ENCODE measurements at places on chromosomes 3 and 15. TPM values are rescaled to one million over a fixed set of nuclear protein-coding genes. Genes with fewer than 3 reads are reported as not detected.

- H3K4me3 ChIP-seq: no peak overlapping the region
- no peaks in the 10 kb centered on the region for H3K4me1 ChIP-seq
- no peaks in the 10 kb centered on the region for H3K27me3 ChIP-seq
These were observed 177.8 kb downstream of the SERPINI1 start for GRCh38 chr3:167913219-167913835.

GRCh38 chr15:83733206-83733605, 79.3 kb downstream of the ADAMTSL3 start:
- DNase-seq: no peak
- H3K27me3 ChIP-seq: no peaks in the 10 kb centered on the region
- H3K27ac ChIP-seq: no peak overlapping the region
- H3K4me1 ChIP-seq: no peaks in the 10 kb centered on the region

- H3K4me1 ChIP-seq: no peaks in the 10 kb centered on the region
- no peaks in the 10 kb centered on the region for H3K36me3 ChIP-seq
- no peak for DNase-seq
- H3K27ac ChIP-seq: no peak overlapping the region
- no peak overlapping the region for H3K4me3 ChIP-seq
These were observed 258.8 kb downstream of the PLOD2 start for GRCh38 chr3:145902166-145902565.

DNA sequence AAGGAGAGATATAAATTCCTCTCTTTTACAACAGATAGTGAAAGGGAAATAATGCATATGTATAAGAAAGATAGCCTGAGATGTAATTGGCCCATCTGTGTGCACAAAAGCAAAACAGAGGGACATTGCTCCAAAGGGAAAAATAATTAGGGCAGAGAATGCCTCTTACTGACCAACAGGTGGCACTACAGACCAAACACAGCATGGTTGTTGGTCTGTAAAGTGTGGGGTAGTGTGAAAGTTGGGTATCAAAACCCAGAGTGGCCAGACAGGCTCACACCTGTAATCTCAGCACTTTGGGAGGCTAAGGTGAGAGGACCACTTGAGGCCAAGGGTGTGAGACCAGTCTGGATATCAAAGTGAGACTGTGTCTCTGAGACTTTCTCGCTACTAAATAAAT, 4.5 kb upstream of the TLNRD1 start:
- H3K4me3 ChIP-seq: no peak overlapping the region
- H3K4me1 ChIP-seq: no peaks in the 10 kb centered on the region
- no peak for DNase-seq

DNA sequence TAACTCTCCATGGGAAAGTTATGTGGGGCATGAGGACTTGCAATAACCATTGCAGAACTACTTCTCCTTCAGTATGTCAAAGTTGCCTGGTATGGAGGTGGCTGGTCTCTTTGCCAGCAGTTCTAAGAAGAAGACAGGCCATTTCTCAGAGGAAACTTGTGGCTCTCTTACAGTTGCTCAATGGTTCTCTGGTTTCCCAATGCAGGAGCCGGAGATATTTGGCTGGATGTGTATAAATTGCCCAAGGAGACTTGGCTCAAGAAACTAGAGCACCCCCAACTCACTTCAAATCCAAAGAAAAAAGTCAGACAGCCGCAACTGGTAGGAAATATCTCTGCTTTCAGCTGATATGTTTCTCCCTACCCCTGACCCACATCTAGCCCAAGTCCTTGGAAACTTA, 24.2 kb downstream of the WDR93 start:
- H3K4me1 ChIP-seq: no peaks in the 10 kb centered on the region
- H3K4me3 ChIP-seq: no peak overlapping the region
- H3K27me3 ChIP-seq: no peaks in the 10 kb centered on the region
- no peaks in the 10 kb centered on the region for H3K36me3 ChIP-seq
- no peak overlapping the region for H3K27ac ChIP-seq

DNA sequence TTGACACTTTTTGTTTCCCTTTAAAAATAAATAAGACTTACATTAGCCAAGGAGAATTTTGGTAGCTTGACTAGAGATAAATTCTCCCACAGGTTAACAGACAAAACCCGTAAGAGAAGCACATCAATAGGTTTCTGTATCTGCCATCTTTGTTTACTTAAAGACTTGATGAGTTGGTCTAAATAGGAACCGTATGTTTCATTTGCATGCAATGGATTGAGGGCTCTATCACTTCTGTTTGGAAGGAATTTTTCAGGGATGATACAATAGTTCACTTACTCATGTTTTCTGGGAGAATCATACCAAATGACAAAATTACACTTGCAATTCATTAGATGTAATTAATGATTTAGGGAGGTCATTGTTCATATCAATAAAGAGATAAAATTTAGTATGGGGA, 631.5 kb upstream of the NR2F2 start:
- no peaks in the 10 kb centered on the region for H3K36me3 ChIP-seq
- no peaks in the 10 kb centered on the region for H3K4me1 ChIP-seq
- H3K27ac ChIP-seq: no peak overlapping the region
- DNase-seq: no peak
- no peak overlapping the region for H3K4me3 ChIP-seq

- H3K27me3 ChIP-seq: no peaks in the 10 kb centered on the region
- no peak overlapping the region for H3K27ac ChIP-seq
- no peaks in the 10 kb centered on the region for H3K4me1 ChIP-seq
These were observed 37.4 kb downstream of the SHQ1 start for GRCh38 chr3:72810659-72811434.

DNA sequence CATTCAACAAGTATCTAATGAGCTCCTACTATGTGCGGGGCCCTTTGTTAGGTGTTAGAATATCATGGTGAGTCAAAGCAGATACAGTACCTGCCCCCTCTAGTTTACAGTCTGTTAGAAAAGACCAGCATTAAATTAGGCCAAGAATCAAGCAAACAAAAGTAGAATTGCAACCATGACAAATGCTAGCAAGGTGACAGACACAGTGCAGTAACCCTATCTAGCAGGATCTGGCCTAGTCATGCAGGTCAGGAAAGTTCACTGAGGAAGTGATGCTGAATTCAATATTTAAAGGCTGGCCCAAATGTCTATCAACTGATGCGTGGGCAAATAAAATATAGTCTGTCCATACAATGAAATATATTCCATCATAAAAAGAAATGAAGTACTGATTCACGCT, 200.7 kb downstream of the RORA start:
- H3K4me1 ChIP-seq: no peaks in the 10 kb centered on the region
- H3K27ac ChIP-seq: no peak overlapping the region
- H3K27me3 ChIP-seq: no peaks in the 10 kb centered on the region
- no peaks in the 10 kb centered on the region for H3K36me3 ChIP-seq
- H3K4me3 ChIP-seq: no peak overlapping the region

GRCh38 chr3:127674101-127674721, 1.5 kb downstream of the ABTB1 start:
- H3K4me1 ChIP-seq: peaks cover 17% of the 10 kb centered on the region
- no peak for DNase-seq
- no peaks in the 10 kb centered on the region for H3K36me3 ChIP-seq
- H3K27ac ChIP-seq: peak overlapping the region; percentile 94
- H3K4me3 ChIP-seq: peak overlapping the region; percentile 72

The POPDC2 gene
- total RNA-seq: 3.3 TPM

The NUDT16 gene
- 70.8 TPM for total RNA-seq

The SLC30A4 gene
- 11.1 TPM for total RNA-seq

The PROS1 gene
- 299 TPM for total RNA-seq

Measured in tibial nerve (tissue), 4 donors.